HCT116 (cell line): ENCODE measurements at places on chromosomes 16 and 17. TPM values are rescaled to one million over a fixed set of nuclear protein-coding genes. Genes with fewer than 3 reads are reported as not detected.

- no peaks in the 10 kb centered on the region for H3K36me3 ChIP-seq
- H3K27me3 ChIP-seq = no peaks in the 10 kb centered on the region
- H3K27ac ChIP-seq = no peak overlapping the region
Observed at GRCh38 chr17:2805961-2806360, 9.7 kb downstream of the RAP1GAP2 start.

DNA sequence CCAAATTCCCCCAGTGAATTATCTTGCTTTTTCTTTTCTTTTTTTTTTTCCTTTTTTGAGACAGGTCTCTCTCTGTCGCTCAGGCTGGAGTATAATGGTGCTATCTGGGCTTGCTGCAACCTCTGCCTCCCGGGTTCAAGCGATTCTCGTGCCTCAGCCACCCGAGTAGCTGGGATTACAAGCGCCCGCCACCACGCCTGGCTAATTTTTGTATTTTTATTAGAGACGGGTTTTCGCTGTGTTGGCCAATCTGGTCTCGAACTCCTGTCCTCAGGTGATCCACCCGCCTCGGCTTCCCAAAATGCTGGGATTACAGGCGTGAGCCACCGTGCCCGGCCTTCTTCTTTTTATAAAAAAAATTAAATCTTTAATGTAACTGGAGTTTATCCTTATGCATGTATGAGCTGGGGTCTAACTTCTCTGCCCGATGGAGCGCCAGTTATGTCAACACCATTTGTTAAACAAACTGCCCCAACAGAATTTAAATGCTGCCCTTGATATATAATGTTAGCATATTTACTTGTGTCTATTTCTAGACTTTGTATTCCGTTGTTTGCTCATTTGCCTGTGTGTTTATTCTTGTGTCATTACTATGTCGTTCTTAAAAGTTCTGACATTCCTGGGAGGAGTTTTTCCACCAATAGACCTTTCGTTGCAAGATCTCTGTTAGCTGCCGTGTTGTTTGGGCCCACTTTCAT lies 535 bp upstream of the AURKB start:
- H3K27me3 ChIP-seq = no peaks in the 10 kb centered on the region
- peaks cover 11% of the 10 kb centered on the region for H3K36me3 ChIP-seq
- H3K4me3 ChIP-seq = peak overlapping the region; percentile 95
- no peak for DNase-seq
- peak overlapping the region; percentile 92 for H3K27ac ChIP-seq
- H3K4me1 ChIP-seq = peaks cover 25% of the 10 kb centered on the region; the same call in 1 of the 2 replicates

DNA sequence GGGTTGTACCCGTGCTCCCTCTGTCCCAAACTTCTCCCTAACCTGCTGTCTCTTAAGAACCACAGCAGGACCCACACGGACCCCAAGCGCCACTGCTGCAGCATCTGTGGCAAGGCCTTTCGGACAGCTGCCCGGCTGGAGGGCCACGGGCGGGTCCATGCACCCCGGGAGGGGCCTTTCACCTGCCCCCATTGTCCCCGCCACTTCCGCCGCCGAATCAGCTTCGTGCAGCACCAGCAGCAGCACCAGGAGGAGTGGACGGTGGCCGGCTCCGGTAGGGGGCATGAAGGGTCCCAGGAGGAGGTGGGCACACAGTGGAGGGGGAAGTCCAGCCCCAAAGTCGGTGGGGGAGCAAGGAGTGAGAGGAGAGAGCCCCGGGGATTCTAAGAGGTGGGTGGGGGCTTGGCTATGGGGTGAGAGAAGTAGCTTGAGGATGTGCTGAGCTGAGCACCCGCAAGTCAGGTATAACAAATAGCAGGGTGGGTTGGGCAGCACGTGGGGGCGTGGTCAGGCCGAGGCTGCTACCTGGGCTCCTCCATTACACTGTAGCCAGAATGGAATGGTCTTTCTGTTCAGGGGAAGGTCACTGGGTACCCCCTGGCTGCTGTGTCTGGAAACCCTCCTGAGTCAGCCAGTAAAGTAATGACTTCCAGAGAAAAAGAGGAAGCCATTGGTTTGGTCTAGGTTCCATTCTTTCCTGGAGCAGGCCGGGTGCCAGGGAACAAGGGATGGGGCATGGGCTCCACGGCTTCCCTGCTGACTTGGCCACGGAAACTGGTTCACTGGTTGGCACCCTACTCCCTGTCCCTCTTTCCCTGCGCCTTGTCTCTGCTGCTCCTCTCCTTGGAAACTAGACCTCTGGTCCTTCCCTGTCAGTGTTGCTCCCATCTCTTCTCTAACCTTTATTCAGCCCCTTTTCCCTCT lies 7.1 kb downstream of the PRSS53 start:
- H3K27ac ChIP-seq = no peak overlapping the region
- peaks cover 35% of the 10 kb centered on the region for H3K36me3 ChIP-seq
- no peak overlapping the region for H3K4me3 ChIP-seq
- no peaks in the 10 kb centered on the region for H3K4me1 ChIP-seq

DNA sequence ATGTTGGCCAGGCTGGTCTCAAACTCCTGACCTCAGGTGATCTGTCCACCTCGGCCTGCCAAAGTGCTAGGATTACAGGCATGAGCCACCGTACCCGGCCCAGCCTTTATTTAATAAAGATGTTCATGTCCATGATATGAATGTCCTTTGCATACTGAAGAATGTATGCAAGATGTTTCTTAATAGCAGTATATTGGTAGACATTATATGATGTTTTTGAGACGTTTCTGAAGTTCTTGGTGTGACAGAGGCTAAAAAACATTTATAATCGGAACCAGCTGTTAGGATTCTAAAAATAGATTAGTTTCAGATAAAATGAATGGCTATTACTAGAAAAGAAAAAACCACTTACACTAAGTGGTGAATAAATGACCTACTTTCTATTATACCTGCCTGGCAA lies 11.8 kb downstream of the PDZD9 start:
- H3K36me3 ChIP-seq = peaks cover 7% of the 10 kb centered on the region; the same call in 1 of the 2 replicates
- no peak overlapping the region for H3K27ac ChIP-seq
- no peak overlapping the region for H3K4me3 ChIP-seq
- no peaks in the 10 kb centered on the region for H3K27me3 ChIP-seq
- no peak for DNase-seq
- H3K4me1 ChIP-seq = peaks cover 22% of the 10 kb centered on the region

CSH2 gene
- not detected for total RNA-seq

DNA sequence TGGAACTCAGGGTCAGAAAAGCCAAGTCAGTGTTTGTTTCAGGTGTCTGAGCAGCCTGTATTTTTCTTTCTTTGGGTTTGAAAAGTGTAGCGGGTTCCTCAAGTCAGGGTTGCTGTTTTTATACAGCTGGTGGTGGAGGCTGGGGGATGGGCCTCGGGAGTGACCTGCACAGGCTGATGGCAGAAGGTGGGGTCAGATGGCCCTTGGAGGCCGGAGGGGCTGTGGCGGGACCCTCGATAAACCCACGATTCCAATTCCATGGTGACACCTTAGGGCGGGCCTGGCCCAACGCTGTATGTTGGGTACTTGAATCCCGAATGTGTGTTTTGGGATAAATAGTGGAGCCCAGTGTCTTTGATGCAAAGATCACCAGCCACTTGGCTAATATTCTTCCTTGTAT lies 28.7 kb downstream of the COX4I1 start:
- peaks cover 4% of the 10 kb centered on the region; the same call in 1 of the 2 replicates for H3K27me3 ChIP-seq
- H3K4me3 ChIP-seq = no peak overlapping the region
- H3K27ac ChIP-seq = no peak overlapping the region
- no peaks in the 10 kb centered on the region for H3K4me1 ChIP-seq

- no peaks in the 10 kb centered on the region for H3K36me3 ChIP-seq
- H3K27ac ChIP-seq = peak overlapping the region; percentile 68; the same call in 1 of the 2 replicates
- no peaks in the 10 kb centered on the region for H3K27me3 ChIP-seq
- no peak for DNase-seq
Observed at GRCh38 chr17:3892095-3892998, 506 bp downstream of the CAMKK1 start.

DNA sequence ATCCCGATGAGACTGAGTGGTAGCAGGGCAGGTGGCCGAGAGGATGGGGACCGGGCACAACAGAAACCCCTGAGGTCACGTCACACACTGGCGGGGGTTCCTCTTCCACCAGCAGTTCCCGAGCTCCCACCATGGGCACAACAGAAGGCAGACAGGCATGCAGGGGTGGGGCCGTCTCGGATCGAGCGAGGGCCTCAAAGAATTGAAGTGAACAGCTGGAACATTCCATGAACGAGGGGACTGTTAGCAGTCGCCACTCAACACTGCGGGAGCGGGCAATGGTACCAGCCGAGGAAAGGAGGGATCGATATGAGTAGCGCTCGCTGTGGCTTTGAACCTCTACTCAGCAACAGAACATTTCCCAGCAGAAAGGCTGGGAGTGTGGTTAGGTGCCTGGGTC lies 5.3 kb downstream of the CEP131 start:
- no peak overlapping the region for H3K27ac ChIP-seq
- peaks cover 10% of the 10 kb centered on the region for H3K36me3 ChIP-seq
- H3K27me3 ChIP-seq = no peaks in the 10 kb centered on the region
- no peak for DNase-seq
